Dermis microvascular lymphatic vessel endothelial cell (primary cell): ENCODE measurements at places on chromosomes 16 and 17. TPM values are rescaled to one million over a fixed set of nuclear protein-coding genes. Genes with fewer than 3 reads are reported as not detected.

SAMD14 gene
- total RNA-seq: 2.8 and 6.8 TPM in 2 replicates

FOXL1 gene
- total RNA-seq: 0.89 and 1.3 TPM in 2 replicates

LGALS9C gene
- not detected in 2 replicates for total RNA-seq

DOK4 gene
- total RNA-seq: 17.2 and 19.8 TPM in 2 replicates

EVI2A gene
- 0.13 TPM in 2 replicates for total RNA-seq

CBX2 gene
- total RNA-seq: 5.3 and 6.7 TPM in 2 replicates

CLEC18A gene
- total RNA-seq: 0.13 TPM in 2 replicates

FOXO3B gene
- total RNA-seq: 1.5 and 2.3 TPM in 2 replicates

OR3A3 gene
- not detected in 2 replicates for total RNA-seq

PYDC1 gene
- total RNA-seq: not detected in 2 replicates

SRCIN1 gene
- total RNA-seq: under 0.01 TPM in 2 replicates

AXIN2 gene
- 1.6 and 2.1 TPM in 2 replicates for total RNA-seq

ETV4 gene
- 7.2 TPM in 2 replicates for total RNA-seq

SMTNL2 gene
- not detected in 2 replicates for total RNA-seq

NPIPB6 gene
- not detected in 2 replicates for total RNA-seq

CD300H gene
- total RNA-seq: not detected in 2 replicates

TRPV2 gene
- 23.2 and 36.8 TPM in 2 replicates for total RNA-seq

MAP2K6 gene
- 3.8 and 7.3 TPM in 2 replicates for total RNA-seq

C16orf92 gene
- not detected in 2 replicates for total RNA-seq

PNMT gene
- total RNA-seq: 1.2 and 1.4 TPM in 2 replicates

RGS9 gene
- total RNA-seq: 0.64 and 1.3 TPM in 2 replicates

GPR139 gene
- total RNA-seq: not detected in 2 replicates

RAB34 gene
- 11.8 and 18.8 TPM in 2 replicates for total RNA-seq

CLDN9 gene
- total RNA-seq: not detected in 2 replicates

SLC6A2 gene
- under 0.01 TPM in 1 of 2 replicates, not detected in the other for total RNA-seq
